WERI-Rb-1 (cell line): ENCODE measurements at places on chromosomes 7 and 10.

DNA sequence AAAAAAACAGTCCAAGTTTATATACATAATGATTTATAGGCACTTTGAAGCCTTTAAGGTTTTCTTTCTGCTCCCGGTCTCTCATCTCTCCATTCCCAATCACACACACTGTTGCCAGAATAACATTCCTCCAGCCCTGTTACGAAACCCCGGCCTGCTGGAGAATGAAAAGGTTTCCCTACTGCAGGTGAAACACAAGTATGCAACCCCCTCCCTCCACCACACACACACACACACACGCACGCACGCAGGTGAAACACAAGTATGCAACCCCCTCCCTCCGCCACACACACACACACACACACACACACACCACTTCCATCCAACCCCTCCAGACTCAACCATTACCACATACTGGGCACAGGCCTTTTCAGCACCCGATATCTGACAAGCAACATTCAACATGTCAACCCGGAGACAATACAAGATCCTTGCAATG, 87.5 kb downstream of the PARD3 start:
- DNase-seq = no peak

DNA sequence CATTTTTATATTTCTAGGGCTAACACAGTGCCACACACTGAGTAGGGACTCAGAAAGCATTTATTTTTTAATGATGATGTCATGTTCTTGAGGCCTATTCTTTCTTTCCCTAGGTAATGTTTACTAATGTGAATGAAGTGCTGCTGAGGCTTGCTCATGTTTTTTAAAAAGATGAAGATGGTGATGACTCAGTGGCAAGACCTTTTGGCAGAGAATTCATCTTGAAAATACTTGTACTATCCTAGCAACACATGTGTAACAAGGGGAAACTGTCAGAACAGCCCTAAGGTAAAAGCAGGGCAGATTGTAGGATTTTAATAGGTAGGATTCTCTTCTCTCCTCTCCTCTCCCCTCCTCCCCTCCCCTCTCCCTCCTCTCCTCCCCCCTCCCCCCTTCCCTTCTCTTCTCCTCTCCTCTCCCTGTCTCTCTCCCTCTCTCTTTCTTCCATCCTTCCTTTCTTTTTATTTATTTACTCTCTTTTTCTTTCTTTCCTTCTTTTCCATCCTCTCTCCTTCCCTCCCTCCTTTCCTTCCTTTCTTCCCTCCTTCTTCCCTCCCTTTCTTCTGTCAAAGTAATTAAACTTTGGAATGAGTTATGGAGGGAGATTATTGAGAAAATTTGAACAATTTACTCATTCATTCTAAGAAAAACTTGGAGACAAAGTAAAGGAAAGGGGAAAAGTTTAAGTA, 75.3 kb downstream of the ZNF92 start:
- DNase-seq = no peak

DNA sequence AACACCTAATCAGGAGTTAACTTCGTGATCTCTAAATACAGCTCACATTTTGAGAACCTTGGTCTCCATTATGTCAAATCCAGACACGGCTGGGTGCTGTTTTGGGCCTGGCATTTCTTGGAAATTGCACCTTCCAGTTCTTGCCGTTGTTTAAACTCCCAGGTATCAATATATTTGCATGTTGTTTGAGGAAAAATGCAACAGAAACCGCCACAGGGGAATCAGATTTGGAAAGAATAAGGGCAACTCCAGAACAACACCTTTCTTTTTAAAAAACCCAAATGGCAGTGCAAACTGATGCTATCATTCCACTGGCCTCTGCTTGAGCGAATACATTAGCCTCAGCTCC, 162.0 kb downstream of the FGFR2 start:
- DNase-seq = no peak

- DNase-seq = no peak
Observed at GRCh38 chr10:85624511-85624910, 742.1 kb downstream of the GRID1 start.

- DNase-seq = no peak
Observed at GRCh38 chr7:150846291-150847115, 5.8 kb upstream of the AOC1 start.

DNA sequence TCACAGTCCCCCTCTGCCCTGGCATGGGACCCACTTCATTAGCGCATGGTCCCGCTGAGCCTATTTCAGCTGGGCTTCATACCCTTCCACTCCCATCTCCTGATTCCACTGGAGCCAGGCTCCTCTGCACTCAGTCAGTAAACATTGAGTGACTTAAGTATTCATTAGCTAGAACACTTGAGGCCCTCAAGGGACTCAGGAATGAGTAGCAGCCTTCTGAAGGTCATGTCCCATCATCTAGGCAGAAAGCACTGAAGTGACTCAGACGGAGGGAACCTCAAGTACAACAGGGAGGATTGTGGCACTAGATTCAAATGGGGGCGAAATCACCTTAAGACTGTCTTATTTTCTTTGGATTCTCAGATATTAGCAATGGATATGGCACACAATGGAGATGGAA, 186.6 kb upstream of the INHBA start:
- no peak for DNase-seq

- DNase-seq = no peak
Observed at GRCh38 chr7:90777041-90777440, 180.9 kb downstream of the CDK14 start.

DNA sequence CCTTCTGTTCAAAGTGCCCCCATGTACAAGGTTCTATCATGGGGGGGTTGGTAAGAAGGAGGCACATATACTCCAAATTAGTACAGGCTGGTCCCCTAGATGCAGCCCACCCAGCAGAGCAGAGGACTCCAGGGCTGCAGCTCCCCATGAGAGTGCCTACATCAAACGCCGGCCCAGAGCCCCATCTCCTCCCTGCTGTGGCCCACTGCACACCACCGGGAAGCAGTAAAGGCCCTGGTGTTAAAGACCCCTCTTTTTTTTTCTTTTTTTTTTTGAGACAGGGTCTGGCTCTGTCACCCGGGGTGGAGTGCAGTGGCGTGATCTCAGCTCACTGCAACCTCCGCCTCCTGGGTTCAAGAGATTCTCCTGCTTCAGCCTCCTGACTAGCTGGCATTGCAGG, 47.4 kb downstream of the SH3PXD2A start:
- no peak for DNase-seq

DNA sequence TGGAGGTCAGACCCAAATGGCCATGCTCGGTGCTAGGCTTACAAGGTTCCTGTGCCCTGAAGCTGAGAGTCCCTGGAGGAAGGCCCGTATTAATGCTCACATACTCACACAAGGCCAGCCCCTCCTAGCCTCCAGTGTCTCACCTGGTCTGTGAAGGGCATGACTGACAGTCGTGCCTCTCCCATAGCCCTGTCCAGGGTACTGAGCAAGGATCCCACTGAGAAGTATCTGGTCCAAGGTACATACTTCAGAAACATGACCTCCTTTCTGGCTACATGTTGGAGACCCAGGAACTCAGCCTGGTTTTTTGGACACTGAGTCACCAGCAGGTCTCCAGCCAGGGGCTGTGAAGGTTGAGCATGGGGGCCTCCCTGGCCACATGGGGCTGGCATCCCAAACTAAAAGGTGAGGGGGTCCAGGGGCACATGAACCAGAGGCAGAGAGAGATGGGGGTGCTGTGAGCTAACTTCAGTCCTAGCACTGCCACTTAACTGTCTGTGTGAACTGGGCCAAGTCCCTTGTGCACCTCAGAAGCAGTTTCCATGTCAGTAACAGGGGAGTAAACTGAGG, 17.6 kb upstream of the RASGEF1A start:
- no peak for DNase-seq

- no peak for DNase-seq
Observed at GRCh38 chr10:28046579-28046978, 47.7 kb upstream of the ODAD2 start.

DNA sequence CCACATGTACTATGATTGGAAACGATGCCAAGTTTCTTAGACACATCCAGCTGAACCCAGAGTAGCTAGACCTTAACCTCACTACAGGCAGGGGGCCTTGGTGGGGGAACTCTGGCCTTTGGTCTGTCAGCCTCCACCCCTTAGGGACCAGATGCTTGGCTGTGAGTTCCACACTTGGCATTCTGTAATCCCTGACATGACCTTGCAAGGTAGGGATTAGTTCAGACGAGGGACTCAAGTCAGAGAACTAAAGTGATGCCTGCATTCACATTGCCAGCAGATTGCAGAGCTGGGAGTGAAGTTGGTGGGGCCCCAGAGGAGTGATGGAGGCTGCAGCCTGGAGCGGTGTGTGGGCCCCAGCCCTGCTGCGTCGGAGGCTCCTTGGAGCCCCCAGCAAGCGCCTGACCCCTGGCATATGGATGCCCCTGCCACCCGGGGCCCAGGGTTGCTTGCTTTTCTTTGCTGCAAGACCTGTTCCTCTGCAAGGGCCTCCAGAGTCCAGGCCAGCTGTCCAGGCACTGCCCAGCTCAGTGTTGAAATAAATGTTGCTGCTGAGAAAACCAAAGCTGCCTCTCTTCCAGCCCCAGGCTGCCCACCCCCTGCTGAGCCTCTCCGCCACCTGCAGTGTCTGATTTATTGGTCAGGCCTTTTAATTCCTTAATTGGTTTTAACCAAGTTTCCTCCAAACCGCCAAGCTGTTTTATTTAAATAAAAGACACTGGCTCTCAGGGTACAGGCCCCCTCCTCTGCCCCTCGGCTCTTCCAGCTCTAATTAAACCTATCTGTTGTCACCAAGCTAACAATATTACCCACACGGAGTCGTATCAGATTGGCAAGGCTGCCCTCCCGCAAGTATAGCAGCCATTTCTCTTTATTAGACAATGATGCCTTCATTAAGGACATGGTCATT, 4.7 kb downstream of the NPTX2 start:
- peak; percentile 92 for DNase-seq

- DNase-seq = no peak
Observed at GRCh38 chr7:57427146-57427545, 22.8 kb upstream of the ZNF716 start.

- DNase-seq = peak; percentile 47
Observed at GRCh38 chr7:92880212-92881090, 44.1 kb upstream of the CDK6 start.

DNA sequence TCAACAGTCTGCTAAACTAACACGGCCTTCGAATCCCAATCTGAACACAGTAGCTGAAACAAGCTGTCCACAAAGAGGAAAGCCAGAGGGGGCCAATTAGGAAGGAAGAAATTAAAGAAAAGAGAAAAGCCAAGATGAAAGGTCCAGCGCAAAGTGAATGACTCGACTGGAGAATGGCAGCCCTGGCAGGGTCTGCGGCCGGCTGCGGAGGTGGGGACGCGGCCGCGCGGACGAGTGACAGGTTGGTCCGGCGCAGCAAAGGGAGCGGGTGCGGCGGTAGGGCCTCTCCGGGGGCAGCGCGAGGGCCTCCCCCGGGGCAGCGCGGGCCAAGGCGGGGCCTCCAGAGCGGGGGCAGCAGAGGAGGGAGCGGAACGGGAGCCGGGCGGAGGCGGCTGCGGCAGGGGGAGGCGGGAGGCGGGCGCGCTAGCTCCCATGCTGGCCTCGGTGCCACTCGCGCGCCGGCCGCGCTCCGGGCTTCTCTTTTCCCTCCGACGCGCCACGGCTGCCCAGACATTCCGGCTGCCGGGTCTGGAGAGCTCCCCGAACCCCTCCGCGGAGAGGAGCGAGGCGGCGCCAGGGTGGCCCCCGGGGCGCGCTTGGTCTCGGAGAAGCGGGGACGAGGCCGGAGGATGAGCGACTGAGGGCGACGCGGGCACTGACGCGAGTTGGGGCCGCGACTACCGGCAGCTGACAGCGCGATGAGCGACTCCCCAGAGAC, at the start of gene VWC2:
TSS of gene VWC2 (plus strand) at position 421 of the 718 bp plus-strand sequence. CDS start 1,798 bp downstream, outside the sequence.
- peak; percentile 15 for DNase-seq

DNA sequence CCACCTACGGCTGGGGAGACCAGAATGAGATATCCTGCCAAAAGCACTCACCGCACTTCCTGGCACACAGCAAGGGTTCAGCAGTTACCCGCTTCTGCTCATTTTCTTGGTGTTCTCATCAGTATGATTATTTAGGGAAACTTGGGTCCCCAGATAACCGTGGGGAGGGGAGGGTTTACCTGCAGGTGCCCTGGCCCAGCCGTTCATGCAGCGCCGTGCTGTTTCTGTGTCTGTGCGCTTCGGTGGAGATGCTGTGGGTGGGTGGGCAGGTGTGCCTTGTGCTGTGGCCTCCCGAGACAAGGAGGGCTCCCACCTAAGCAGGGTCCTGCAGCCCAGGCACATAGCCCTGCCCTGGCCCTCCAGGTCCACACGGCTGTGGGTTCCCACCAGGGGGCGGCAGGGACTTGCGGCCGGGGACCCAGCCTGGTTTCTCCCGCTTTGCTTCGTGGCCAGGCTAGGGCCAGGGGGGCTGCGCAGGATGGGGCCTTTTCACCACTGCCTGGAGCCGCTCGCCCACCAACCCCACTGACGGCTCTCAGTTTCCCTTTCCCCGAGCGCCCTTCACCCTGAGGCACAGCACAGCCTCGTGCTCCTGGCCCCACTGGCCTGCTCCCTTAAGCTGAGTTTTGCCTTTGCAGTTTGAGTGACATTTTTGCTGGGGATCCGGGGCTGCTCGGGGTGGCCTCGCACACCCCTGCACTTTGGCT, 78.5 kb downstream of the LHPP start:
- peak; percentile 76 for DNase-seq

DNA sequence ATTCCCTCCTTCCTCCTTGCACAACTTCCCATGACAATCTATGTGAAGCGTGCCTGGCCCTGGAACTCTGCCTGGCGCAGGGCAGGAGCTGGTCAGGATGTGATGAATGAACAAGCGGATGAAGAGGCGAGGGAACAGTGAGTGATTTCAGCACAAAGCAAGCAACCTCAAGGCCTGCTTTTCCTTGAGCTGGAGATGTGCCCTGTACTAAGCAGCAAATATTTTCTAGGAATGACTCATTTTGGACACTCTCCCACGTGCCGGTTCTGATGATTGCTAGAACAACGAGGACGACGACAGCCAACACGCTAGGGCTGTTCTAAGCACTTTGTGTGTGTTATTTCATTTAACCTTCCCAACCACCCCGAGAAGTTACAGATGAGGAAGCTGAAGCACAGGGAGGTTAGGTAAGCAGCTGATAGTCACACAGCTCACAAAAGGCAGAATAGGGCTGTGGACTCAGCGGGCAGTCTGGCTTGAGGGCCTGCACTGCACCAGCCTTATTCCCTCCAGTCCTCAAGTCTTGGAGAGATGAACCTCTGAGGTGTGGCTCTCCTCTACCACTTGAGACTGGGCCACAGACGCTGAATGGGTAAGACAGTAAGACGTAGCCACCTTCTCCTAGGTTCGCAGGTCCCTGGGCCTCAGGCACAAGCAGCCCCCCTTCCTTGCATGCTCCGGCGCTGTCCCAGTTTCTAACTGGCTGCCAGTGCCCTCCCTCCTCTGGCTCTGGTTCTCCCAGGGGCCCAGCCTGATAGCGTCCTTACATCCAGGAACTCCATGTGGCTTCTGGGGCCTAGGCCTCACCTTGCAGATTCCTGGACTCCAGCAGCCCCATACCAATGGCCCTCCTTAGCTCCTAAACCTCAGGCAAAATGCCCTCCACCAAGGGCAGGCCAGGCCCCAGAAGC, 59.0 kb downstream of the YKT6 start:
- DNase-seq = no peak

- no peak for DNase-seq
Observed at GRCh38 chr7:26587536-26587935, 276.9 kb downstream of the SKAP2 start.

GRCh38 chr10:13615650-13616300, 29.0 kb downstream of the PRPF18 start:
- no peak for DNase-seq
